ENCODE measurements at places on chromosomes 1 and 21.

DNA sequence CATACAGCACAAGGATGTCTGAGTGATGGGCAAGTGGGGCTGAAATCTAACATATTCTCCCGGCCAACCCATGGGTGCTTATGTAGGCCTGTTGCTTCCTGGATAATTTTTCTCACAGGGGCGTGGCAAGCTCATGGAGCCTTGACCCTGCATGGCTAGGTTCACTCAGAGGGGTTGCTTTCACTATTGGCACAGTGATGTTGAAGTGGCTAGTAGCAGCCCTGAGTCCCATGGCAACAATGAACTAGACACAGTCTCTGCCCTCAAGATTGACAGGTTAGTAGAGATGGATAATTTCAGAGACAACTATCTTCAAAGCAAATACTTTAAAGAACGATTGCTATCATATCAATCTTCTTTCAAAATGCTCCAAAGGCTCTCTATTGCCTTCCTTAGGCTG lies 6.5 kb upstream of the MAB21L3 start:
- DNase-seq, result no peak

DNA sequence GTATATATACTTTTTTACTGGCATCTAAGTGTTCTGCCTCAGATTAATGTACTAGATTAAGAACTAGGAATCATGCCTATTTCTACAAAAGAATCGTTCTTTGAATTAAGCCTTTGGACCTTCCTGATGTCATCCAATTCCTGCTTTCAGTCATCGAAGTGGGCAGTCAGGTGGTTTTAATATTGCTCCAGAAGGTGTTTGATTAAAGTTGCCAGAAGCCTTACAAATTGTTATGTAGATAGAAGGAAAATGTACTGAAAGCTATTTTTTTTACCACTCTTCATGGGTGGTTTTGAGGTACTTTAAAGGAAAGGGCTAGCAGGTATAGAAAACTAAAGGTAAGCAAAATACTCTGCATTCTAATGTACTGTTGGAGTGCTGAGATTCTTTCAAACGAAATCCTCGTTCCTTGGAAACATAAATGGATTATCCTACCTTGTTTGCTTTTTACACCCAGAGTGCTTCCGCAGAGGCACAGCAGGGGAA lies 716 bp downstream of the CTBS start:
- DNase-seq, result no peak

- DNase-seq, result no peak
These were observed 9.4 kb downstream of the LHX4 start for GRCh38 chr1:180239145-180240096.

DNA sequence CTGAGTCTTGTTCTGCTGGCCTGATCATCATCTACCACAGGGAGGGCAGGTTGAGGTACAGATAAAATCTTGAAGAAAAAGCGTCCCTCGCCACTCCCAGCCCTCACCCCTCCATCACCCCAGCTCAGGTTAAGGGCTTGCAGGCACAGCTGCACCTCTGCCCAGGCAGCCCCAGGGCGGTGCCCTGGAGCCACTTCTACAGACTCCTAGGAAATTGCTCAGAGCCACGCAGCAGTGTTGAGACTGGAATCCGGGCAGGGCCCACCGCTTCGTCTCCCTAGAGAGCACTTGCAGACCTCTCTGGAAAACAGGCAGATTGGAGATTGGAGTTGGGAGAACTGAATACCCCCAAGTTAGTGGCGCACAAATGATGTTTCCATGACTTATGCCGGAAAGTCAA lies 35.3 kb downstream of the VN1R5 start:
- no peak for DNase-seq

DNA sequence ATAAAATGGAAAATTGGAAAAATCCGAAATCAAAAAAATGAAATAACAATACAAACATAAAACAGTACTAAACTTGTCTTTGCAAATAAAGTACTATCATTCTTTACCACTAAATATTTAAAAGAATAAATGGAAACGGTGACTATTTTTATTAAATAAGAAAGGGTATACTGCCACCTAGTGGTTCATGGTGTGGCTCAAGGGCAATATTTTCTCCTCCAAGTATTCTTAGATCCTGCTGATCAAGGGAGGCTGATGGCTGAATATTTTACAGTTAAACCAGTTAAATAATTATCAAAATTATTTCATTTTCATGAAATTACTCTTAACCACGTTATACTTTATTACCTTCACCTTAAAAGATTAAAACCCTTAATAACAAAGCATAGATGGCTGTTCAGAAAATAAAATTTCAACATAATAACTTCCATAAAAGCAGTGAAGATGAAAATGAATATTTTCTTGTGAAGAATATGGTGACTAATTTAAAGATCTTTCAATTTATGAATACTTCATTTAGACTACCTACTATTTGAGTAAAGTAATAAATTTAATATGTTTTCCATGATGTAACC lies 1793.9 kb downstream of the NCAM2 start:
- DNase-seq, result peak; percentile 9

DNA sequence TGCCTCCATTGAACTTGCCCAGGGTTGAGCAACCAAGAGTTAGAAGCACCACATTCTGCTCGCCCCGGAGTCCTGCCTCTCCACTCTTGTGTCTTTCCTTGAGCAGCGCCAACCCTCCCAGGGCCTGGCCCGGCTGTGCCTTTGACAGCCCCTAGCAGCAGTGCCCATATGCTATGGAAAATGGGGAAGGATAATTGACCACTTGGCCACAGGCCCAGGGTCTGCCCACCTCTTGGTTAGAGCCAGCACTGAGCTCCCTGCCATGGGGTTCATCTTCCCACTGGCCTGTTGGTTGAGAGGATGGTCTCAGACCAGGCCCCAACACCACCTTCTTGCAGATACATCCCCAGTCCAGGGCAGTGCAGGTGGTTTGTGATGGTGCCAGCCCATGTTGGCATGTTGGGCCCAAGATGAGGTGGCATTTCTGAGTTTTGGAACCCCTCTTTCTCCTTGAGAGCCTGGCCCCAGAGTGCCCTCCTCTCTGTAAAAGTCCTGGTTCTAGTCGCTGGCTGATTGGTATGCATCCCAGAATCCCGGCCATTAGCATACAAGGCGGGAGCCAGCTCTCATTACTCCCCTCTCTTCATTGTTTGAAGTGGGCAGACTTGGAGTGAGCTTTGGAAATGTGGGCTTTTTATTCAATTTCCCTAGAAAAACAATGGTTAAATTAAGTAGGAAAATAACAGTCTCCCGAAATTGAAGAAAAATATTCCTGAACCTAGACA lies 7.6 kb downstream of the ARHGEF10L start:
- no peak for DNase-seq

GRCh38 chr1:242201090-242201489 lies 202.2 kb upstream of the MAP1LC3C start:
- no peak for DNase-seq

- DNase-seq, result no peak
These were observed 12.4 kb downstream of the PEA15 start for GRCh38 chr1:160217481-160218051.

- DNase-seq, result no peak
These were observed 92.5 kb downstream of the SCMH1 start for GRCh38 chr1:41149570-41149969.

GRCh38 chr1:227938276-227938675 lies 9.5 kb downstream of the WNT9A start:
- no peak for DNase-seq

DNA sequence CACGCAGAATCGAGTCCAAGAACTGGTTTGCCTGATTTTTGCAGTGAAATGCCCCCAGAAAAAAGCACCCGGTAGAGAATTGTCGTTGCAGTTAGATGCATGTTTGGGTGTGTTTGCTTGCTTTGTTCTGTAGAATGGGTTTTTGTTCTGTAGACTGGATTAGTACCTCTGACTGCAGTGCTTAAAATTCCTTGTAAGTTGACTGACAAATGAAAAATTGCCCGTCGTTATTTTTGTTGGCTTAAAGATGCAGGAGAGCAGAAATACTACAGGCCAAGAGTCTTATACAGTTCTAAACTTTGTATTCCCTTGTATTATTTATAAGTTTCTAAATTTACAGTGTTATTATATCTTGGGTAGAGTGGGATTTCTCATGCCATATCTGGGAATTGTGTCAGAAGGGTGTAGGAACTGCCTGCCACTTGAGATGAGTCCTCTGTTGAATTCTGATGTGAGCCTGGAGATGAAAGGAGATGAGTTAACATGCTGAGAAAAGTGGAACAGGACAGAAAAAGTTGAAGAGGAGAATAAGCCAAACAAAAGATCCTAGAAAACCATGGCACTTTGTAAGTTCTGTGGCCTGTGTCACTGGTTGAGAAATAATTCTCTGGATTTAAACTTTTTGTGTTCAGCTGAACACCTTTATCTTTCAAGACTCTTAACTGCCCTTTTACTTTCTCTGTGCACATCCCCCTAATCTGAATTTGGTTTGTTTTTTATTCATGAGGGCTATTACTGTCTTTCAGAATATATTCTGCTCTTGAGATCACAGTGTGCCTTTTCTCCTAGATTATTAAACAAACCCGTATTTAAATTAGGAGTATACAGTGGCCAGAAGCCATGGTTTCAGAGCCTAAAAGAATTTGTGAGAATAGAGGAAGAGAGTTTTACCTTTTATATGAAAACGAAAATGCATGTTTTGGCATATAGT lies 1.4 kb downstream of the DESI2 start:
- DNase-seq, result no peak

GRCh38 chr21:40053007-40053406 lies 185.8 kb downstream of the PCP4 start:
- no peak for DNase-seq

- DNase-seq, result no peak
These were observed 50.0 kb downstream of the FOXO6 start for GRCh38 chr1:41411229-41411628.

DNA sequence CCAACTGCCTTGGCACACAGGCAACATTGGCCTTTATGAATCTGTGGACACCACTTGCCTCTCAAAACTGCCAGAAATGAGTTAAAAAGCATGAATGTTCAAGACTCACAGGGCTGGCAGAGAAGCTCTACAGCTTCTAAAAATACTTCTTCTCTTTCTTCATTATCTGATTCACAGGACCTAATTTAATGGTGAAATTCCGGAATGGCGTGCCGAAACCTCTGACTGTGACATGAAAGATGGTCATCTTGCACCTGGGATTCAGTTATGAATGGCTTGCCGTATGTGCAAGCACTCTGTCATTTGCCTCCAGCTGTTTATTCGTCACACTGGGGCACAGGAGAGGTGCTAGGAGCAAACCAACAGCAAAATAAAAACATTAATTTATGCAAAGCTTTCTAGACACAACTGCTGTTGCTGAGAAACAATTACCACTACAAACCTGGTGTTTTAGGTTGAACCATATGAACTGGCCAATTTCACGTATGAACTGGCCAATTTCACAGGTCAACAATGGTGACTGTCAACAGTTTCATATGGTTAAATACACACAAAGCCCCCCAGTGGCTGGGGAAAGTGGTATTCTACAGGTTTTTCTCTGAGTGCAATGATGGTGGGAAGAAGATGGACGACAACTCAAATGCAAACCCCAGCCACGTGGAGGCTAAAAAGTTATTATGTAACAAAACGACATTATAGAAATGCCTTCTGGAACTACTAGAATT lies 648.3 kb downstream of the KIF26B start:
- DNase-seq, result no peak

GRCh38 chr1:86472767-86473166 lies 4.0 kb downstream of the CLCA1 start:
- DNase-seq, result no peak

- no peak for DNase-seq
These were observed 2.2 kb downstream of the TACSTD2 start for GRCh38 chr1:58574816-58575215.

DNA sequence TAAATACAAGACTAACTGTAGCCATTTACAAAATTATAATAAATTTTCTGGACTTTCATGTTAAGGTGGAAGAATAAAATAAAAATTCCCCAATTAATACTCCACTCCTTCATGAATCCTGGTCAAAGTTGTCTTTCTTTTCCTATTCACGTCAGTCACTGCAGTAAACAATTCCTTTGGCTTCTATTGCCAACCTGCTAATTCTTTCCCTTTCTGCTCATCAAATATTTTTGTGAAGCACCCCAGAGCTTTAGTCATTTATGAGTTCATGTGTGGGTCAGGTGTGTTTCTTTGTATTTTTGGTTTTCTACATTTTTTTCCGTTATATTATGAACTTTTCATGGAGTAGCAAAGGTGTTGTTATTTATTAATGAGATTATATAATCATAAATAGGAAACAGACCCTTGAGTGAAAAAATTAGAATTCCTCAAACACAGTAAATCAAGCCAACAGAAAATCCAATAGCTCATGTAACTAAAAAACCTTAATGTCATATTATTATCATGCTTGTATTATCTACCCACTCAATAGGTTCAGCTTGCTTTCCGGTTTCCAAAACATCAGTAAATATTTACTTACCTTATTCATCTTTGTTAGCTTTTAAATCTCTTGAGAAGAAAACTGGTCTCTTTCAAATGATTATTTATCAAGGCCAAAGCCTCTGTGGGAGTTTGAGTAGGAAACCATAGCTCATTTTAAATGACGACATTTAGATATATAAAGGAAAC lies 29.6 kb upstream of the PLA2G4A start:
- DNase-seq, result no peak

DNA sequence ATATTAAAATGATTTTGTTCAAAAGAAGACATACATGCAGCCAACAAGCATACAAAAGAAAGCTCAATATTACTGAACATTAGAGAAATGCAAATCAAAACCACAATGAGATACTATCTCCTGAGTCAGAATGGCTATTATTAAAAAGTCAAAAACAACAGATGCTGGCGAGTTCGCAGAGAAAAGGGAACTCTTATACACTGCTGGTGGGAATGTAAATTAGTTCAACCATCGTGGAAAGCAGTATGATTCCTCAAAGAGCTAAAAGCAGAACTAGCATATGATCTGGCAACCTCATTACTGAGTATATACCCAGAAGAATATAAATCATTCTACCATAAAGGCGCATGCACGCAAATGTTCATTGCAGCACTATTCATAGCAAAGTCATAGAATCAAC lies 126.0 kb upstream of the HMCN1 start:
- no peak for DNase-seq
